Stimulated activated CD8-positive, alpha-beta memory T cell treated with anti-CD3 and anti-CD28 coated beads, Interleukin-7, amount 100 ng/mL, for 1 hour (primary cell): ENCODE measurements at places on chromosomes 3 and 15.

- DNase-seq: no peak
Observed at GRCh38 chr15:69637818-69638217, 185.2 kb downstream of the RPLP1 start.

DNA sequence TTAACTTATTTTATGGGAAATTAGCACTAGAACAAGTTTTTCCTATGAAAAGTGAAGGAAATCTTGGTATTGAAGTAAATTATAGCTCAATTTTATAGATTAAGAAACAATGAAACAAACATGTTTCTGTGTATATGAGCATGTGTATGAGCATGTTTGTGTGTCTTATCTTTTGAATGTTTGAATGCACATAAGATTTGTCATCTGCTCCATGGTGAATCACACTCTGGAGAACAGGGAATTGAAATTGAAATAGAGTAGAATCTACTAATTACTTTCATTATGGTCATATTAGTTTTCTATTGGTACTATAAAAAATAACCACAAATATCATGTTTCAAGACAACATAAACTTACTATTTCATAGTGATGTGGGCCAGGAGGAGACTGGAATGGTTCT lies 646.6 kb downstream of the OTOL1 start:
- DNase-seq: no peak

DNA sequence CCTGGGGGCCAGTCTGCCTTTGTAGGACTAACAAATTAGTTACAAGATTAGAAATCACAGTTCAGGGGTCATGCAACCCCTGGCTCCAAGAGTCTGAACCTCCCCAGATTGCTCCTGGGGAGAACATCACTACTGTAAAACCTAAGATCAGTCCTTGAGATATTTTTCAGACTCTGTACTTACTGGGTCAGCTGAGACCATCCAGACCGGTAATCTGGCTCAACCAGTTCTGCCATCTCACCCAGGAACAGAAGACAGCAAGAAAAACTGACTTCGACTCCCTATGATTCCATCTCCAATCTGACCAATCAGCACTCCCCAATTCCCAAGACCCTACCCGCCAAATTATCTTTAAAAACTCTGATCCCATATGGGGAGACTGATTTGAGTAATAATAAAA lies 47.5 kb downstream of the NMD3 start:
- DNase-seq: no peak

GRCh38 chr3:155308831-155309230 lies 15.3 kb upstream of the STRIT1 start:
- no peak for DNase-seq

- DNase-seq: no peak
Observed at GRCh38 chr3:49716169-49716568, 3.3 kb downstream of the AMIGO3 start.

DNA sequence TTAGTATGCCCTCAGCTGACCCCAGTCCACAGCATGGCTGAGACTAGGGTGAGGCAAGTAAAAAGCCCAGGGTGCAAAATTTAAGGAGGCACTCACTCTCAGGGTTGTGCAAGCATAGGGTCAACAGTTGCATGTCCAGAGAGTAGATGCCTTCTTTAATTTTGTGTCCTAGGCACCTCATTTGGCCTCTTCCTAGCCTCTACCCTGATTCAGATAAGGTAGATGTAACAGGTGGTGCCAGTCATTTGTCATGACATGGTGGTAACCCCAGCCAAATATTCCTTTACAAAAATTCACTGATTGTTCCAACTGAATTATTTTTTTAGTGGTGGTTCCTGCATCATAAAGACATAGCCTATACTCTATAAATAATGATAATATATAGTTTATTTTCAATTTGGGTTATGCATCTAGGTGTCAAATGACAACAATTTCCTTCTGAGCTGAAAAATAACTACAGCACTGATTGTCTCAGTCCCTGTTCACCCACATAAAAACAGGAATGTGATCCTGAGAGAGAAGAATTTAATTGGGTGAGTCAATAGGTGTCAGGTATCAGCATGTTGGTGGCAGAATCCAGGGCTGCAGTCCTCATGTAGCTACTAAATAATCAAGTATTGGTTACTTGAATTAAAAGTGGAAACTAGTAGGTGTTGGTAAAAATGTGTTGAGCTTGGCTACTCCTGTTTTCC lies 44.2 kb upstream of the TIPARP start:
- no peak for DNase-seq

GRCh38 chr15:25062551-25063430 lies 108.0 kb downstream of the SNRPN start:
- DNase-seq: no peak

GRCh38 chr3:124895756-124896155 lies 8.6 kb upstream of the ITGB5 start:
- DNase-seq: no peak

- no peak for DNase-seq
Observed at GRCh38 chr15:46411900-46412299, 777.1 kb downstream of the SQOR start.

DNA sequence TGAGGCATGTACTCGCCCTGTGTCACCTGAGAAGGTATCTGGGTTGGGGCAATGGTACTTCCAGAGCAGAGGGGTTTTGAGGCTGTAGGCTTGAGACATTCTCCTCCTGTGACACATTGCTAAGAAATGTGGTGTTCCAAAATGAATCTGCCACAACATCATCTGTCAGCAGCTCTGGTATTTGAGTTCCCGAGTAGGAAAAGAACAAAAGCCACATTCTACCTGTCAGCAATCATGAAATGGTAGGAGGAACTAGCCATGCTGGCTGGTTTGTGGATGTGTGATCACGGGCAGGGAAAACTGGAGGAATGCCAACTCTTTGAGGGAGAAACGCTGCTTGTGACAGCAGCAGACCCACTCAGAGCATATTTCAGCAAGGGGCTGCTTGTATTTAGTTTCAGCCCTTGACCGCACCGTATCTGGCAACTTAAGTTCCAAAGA lies 579.4 kb upstream of the TBL1XR1 start:
- DNase-seq: no peak

DNA sequence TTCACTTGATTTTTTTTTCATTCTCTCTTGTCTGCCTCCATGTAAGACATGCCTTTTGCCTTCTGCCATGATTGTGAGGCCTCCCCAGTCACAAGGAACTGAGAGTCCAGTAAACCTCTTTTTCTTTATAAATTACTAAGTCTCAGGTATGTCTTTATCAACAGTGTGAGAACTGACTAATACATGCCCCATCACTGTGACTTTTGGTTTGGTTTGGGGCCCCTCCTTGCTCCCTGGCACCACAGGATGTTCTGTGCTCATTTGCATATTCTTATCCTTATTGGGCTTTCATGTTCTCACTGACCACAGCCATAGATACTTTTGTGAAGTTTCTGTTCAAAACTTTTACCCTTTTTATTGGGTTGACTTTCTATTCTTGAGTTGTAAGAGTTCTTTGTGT lies 3.8 kb upstream of the PRR20G start:
- DNase-seq: no peak

- no peak for DNase-seq
Observed at GRCh38 chr15:67074886-67075229, 9.5 kb downstream of the SMAD3 start.

DNA sequence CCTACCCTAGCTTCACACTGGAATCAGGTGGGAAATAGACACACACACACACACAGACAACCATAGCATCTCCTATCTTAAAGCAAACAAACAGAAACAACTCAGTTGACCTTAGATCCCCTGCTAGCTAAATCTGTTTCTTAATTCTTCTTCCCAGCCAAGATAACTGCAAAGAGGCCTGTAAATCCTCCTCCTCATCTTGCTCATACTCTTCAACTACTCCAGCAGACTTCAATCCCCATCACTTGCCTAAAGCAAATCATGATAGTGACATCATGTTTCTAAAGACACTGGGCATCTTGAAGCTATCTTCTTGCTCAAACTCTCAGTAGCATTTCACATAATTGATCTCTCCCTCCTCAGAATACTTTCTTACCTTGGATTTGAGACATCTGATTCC lies 303.0 kb downstream of the RBMS3 start:
- DNase-seq: no peak

DNA sequence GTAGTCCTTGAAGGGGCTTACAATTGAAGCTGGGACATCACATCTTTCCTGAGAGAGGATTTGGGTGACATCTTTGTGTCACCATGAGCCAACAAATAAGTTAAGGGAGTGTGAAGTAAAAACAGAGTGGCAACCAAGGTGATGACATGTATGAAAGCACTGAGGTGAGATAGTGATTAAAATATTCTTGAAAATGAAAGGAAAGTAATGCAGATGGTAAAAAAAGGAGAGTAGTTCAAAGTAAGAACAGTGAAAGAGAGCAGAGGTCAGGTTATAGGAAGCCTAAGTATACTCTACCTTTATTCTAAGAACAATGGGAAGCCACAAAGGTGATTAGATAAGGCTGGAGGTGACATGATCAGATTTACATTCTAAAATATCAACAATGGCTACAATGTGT lies 486.1 kb downstream of the DIPK2A start:
- no peak for DNase-seq

DNA sequence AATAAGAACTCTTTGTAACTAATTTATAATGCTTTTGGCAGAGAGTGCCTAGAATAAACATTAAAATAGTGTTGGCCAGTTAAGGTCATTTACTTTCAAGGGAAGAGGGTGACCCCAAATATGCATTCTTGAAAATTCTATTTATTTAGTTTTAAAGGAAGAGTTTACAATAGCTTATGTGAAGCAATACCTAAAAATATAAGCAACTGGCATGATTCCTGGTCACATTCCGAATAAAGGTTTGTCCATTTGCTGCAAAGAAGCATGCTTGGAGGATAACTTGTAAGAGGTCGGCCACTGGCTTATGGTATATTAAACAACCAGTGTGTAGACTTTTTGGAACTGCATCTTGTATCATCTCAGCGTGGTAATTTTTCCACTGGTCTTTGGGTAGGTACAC lies 10.2 kb downstream of the MITF start:
- no peak for DNase-seq

GRCh38 chr3:169891886-169892285 lies 19.5 kb upstream of the SAMD7 start:
- DNase-seq: no peak

GRCh38 chr3:150371741-150372254 lies 36.3 kb upstream of the TSC22D2 start:
- no peak for DNase-seq

GRCh38 chr3:142115867-142116668 lies 33.3 kb downstream of the TFDP2 start:
- DNase-seq: no peak

GRCh38 chr3:139218046-139218445 lies 125.8 kb upstream of the MRPS22 start:
- no peak for DNase-seq

DNA sequence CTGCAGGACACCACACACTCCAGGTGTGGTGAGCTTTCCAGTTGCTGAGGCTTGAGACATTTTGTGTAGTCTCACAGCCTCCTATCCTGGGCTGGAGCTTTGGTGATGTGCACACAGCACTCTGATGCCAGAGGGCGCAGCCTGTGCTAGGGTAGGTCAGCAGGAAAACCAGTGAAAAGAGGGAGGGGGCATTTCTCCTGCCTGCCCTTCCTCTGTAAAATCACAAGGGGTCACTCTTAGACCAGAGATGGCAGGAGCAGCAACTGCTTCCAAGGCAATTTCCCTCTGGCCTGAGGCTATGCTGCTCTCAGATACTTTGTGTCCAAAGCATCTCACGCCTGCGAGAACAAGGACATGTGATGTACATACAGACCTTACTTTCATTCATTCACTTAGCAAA lies 16.5 kb upstream of the MUSTN1 start:
- DNase-seq: no peak

GRCh38 chr3:191499307-191500080 lies 38.5 kb downstream of the PYDC2 start:
- no peak for DNase-seq

- no peak for DNase-seq
Observed at GRCh38 chr15:62775932-62776331, 266.6 kb upstream of the TPM1 start.

- DNase-seq: no peak
Observed at GRCh38 chr3:152299249-152299976, 30.7 kb downstream of the MBNL1 start.

DNA sequence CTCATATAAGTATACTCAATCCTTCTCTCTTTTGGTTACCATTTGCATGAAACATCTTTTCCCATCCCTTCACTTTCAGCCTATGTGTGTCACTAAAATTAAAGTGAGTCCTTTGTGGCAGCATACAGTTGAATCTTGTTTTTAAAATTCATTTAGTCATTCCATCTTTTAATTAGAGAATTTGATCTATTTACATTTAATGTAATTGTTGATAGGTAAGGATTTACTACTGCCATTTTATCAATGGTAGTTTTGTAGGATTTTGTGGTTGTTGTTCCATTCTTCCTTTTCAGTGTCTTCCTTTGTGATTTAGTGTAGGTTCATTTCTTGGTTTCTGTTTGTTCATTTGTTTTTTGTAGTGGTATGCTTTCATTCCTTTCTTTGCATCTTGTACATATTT lies 191.9 kb upstream of the CTNNB1 start:
- DNase-seq: no peak

DNA sequence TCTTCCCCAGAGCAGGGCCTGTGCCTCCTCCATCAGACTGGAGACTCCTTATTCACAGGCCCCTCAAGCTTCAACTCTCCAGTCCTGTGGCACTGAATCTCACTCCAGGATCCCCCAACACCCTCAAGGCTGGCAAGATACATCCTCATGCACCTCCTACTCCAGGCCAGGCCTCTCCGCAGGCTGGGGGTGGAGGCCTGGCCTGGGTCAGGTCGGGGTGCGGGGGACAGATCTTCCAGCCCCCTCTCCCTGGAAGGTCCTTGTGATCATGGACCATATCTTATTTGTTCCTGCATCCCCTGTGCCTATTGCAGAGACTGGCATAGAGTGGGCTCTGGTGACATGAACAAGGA lies 147.3 kb downstream of the SMAD6 start:
- DNase-seq: no peak

- no peak for DNase-seq
Observed at GRCh38 chr3:106758459-106758858, 618.8 kb upstream of the CCDC54 start.
